Inflammatory macrophage (primary cell): ENCODE measurements at places on chromosomes 6 and 20.
A peak's percentile ranks its signal among the peaks of the same experiment; 100 is the strongest.

GRCh38 chr6:138818496-138819194 lies 22.8 kb downstream of the ECT2L start:
- DNase-seq, result no peak

DNA sequence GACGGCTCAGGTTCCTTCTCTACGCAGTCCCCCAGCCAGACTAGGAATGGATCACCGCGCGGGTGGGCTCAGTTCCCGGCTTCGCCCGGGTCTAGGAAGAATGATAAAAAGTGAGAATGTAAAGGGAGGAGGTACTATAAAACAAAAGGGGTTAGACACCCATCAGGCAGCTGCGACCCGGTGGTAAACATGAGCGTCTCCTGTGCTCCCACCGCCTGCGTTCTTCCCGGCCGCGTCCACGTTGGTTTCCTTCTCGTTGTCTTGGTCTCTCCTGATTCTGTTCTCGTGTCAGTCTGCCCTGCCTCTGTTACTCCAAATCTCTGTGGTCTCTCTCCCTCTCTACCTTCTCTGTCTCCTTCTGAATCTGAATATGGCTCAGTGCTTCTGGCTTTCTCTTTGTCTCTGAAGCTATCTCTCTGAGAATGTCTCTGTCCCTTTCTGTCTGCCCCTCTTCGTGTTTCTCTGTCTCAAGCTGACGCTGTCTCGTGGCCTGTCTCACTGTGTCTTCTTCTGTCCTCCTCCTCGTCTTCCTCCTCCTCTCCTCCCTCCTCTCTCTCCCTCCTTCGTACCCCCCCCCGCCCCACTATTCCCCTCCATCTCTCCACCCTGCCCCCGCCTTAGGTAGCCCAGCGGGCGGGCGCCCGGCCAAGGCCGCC lies 41.6 kb upstream of the FOXP4 start:
- no peak for DNase-seq

DNA sequence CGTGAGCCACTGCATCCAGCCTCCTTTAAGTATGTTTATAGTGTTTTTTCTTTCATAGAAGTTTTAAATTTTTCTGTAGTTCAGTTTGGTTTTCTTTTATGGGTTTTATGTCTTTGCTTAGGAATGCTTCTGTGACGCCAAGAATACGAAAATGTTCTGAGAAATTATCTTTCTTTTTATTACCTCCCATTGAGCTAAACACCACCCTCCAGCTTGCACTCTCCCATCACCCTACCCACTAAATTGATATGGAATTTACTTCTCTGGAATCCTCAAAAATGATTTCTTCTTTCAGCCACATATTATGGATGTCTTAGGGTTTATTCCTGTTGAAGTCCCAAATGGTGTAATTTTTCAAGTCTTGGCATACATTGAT lies 38.1 kb downstream of the JARID2 start:
- DNase-seq, result no peak

DNA sequence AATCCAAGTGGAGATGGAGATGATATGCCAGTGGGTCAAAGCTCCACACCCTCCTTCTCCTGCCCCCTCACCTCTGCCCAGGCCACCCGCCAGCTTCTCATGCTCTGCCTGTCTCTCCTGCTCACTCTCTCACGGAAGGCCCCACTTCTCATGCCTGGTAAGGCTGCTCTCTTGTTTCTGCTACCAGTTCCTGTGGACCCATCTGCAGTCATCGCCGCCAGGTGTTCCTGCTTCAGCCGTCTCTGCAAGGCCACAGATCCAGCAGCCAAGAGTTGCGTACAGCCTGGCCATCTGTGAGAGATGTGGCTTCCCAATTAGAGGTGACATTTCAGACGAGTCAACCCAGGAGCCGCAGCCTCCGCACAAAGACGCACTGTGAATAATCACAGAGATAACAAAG lies 40.8 kb upstream of the NXT1 start:
- DNase-seq, result no peak

DNA sequence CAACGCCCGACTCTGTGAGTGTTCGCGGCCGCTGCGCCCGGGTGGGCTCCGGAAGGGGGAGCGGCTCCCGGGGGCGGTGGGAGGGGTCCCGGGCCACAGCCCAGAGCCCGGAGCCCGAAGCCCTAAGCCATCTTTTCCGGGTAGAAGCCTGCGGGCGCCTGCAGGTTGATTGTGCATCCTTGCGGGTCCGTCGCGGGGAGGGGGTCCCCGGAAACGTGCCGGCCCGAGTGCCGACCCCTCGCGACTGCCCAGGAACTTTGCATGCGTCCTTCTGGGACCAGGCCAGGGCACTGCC lies 413 bp downstream of the PTPRA start:
- DNase-seq, result peak; percentile 78

- no peak for DNase-seq
Measured at GRCh38 chr6:143195349-143195845, 134.7 kb downstream of the AIG1 start.

GRCh38 chr6:44245912-44246662 lies 814 bp upstream of the HSP90AB1 start:
- peak; percentile 82 for DNase-seq

GRCh38 chr6:125511809-125512396 lies 210.1 kb upstream of the HDDC2 start:
- no peak for DNase-seq

- DNase-seq, result no peak
Measured at GRCh38 chr6:20160541-20161283, 51.6 kb downstream of the MBOAT1 start.

GRCh38 chr20:5135363-5136012 lies 8.7 kb downstream of the CDS2 start:
- DNase-seq, result no peak

- DNase-seq, result no peak
Measured at GRCh38 chr6:138028893-138029292, 78.3 kb downstream of the PERP start.

DNA sequence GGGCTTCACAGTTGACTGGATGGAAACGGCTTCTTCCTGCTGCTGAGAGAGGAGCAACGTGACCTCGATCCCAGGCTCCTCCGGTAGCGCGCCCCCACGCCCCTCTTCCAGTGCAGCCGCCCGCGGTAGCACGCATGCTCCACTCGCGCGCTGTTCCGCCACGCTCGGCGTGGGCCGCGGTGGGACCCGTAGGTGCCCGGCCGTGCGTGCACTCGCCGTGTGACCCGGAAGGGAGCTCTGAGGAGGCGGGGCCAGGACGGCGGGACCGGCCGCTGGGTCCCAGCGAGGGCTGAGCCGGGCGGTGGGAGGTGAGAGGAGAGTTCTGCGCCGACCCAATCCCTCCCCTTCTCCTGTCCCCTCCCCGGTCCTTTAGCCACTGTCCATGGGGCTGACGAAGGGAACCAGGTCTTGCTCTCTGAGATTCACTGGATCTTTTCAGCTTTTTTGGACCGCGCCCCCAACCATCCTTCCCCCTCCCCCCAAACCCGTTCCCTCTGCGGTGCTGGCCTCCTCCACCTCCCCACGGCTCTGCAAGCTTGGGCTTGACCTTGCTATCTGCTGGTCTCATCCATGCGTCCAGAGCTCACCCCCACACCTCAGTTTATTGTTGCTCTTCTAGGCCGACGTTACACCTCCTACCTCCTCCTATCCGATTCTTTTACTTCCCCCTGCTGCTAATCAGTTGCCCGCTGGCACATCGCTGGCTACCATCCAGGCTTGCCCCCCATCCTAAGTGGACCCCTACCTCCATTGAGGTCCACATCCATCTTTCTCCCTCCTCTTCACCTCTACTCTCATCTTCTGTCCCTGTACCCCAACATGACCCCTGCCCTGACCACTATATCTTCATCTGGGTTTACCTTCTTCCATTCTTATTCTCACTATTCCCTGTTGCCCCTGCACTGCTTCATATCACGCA lies at the start of gene CUL9:
CUL9 (plus strand) TSS at position 255 of the 919 bp plus-strand sequence. CDS start 2,115 bp downstream, outside the sequence.
- DNase-seq, result peak; percentile 77

DNA sequence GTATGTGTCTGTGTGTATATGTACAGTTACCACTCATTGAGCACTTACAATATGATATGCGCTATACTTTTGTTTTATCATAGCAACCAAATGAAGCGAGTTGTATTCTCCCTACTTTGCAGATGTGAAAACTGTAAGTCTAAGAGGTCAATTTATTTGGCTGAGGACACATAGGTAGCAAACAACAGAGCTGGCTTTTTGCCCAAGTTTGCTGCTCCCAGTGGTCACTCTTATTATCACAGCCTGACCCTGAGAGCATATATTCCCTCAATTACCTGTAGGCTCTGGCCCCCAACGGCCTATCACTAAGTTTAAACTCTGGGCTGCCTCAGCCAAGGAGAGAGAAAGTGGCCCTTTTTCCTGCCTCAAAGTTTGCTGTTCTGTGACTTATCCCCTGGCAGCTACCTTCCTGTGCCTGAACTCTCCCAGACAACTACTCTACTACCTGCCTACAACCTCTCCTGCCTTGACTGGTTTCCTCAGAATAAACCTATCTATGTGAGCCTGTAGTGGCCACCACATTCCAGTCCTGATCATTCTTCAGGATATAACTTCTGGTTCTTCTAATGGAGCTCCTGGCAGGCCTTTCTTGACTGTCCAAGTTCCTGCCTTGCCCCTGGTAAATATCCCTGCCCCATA lies 221.8 kb downstream of the FRK start:
- DNase-seq, result no peak

- no peak for DNase-seq
Measured at GRCh38 chr20:1377341-1377871, 15.4 kb downstream of the FKBP1A start.

GRCh38 chr6:148999929-149000468 lies 253.2 kb downstream of the UST start:
- peak; percentile 57 for DNase-seq

- DNase-seq, result no peak
Measured at GRCh38 chr6:149242883-149243282, 74.6 kb upstream of the TAB2 start.

DNA sequence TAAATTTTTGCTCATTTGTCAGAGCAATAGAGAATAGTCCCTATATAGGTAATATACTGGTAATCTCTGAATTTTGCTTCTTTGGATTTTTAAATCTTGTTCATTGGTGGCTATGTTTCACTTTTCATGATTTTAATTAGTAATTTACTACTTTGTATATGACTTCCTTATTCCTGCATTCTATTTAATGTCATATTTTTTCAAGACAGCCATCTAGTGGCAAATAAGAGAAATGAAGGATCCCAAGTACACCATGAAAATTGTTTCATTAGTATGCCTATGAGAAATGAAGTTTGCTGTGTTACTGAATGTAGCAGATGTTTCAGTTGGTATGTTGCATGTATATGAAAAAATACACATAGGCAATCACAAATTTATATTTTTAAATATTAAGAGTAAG lies 82.4 kb downstream of the ZNF292 start:
- DNase-seq, result peak; percentile 48

- DNase-seq, result no peak
Measured at GRCh38 chr6:124738482-124738881, 223.8 kb upstream of the RNF217 start.

- no peak for DNase-seq
Measured at GRCh38 chr6:83480470-83480869, 31.9 kb upstream of the PRSS35 start.

GRCh38 chr6:143276436-143276835 lies 174.1 kb downstream of the ADAT2 start:
- peak; percentile 11 for DNase-seq

- no peak for DNase-seq
Measured at GRCh38 chr6:123547216-123547978, 89.4 kb downstream of the TRDN start.

- no peak for DNase-seq
Measured at GRCh38 chr20:23877524-23877923, 2.0 kb downstream of the CST5 start.

DNA sequence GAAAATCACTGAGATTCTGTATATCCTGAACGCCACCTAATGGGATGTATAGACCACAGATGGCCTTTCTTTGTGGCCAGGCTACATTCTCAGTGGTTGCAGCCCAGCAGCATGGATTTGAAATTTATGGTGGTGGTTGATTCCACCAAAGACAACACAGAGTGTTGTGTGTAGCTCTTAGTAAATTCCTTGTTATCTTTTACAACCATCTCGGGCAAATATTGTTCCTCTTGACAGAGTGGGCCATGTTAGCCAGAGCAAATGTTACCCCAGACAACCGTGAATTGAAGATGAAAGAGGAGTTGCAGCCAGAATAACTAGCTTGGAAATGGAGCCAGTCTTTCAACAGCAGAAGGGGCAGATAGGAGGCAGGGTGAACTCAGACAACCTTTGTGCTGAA lies 39.5 kb downstream of the SLC24A3 start:
- no peak for DNase-seq

DNA sequence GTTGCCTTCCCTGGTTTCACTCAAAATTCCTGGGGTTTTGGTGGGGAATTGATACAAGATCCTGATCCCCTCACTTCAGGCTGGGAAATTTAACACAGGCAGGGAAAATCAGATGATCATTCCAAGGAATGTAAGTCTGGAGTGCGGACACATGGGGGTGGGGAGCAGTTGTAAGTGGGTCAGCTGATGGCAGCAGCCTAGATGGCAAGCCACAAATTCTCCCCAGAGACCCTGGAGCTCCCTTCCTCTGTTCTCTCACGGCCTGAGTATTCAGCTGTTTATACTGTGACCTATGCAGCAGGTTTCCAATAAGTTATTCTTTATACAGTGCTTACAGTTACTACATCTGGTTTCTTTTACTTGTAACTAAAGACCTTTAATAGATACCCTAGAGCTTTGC lies 144.9 kb downstream of the SH3BGRL2 start:
- no peak for DNase-seq

- peak; percentile 84 for DNase-seq
Measured at GRCh38 chr6:11317885-11318771, 85.7 kb upstream of the NEDD9 start.

DNA sequence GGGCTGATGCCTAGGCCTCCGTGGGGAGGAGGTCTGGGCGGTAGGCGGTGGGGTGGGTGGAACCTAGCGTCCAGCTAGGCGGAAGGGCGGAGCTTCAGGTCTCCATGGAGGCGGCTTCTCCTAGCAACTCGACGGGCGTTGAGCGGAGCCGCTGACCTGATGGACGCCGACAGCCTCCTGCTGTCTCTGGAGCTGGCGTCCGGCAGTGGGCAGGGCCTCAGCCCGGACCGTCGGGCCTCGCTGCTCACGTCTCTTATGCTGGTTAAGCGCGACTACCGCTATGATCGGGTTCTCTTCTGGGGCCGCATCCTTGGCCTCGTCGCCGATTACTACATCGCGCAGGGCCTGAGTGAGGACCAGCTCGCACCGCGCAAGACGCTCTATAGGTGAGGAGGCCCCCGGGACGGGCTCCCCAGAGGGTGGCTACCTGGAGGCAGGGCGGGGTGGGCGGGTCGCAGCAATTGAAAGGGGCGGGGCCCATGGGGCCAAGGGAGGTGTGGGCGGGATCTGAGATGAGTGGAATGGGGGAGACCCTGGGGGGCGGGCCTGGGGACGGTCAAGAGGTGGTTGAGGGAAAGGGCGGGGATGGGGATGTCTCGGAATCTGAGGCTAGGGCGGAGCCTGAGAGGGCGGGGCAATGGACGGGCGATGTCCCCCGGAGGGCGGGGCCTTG lies at the start of gene RSPH9:
RSPH9 (plus strand) TSS at position 97 of the 673 bp plus-strand sequence; CDS start at position 160, 63 bp downstream.
- peak; percentile 43 for DNase-seq

GRCh38 chr6:5334341-5334740 lies 73.0 kb downstream of the FARS2 start:
- no peak for DNase-seq

- no peak for DNase-seq
Measured at GRCh38 chr20:17430125-17430950, 100.8 kb downstream of the BFSP1 start.

- DNase-seq, result no peak
Measured at GRCh38 chr6:16543521-16543920, 217.7 kb downstream of the ATXN1 start.
